NCI-H510A treated with DMSO at 0.1 percent for 48 hours (cell line): ENCODE measurements at places on chromosomes 4 and X.

GRCh38 chrX:105210258-105210657 lies 10.2 kb downstream of the TEX13A start:
- DNase-seq: no peak

DNA sequence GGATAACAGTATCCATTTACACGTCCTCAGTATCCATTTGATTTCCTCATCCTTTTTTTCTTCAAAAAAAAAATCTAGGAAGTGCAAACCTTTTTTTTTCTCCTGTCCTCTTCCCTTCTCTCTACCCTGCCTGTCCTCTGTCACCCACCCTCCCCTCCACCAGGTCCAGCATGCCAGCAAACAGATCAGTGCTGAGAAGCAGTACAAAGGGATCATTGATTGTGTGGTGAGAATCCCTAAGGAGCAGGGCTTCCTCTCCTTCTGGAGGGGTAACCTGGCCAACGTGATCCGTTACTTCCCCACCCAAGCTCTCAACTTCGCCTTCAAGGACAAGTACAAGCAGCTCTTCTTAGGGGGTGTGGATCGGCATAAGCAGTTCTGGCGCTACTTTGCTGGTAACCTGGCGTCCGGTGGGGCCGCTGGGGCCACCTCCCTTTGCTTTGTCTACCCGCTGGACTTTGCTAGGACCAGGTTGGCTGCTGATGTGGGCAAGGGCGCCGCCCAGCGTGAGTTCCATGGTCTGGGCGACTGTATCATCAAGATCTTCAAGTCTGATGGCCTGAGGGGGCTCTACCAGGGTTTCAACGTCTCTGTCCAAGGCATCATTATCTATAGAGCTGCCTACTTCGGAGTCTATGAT lies 1.7 kb downstream of the SLC25A4 start:
- no peak for DNase-seq

DNA sequence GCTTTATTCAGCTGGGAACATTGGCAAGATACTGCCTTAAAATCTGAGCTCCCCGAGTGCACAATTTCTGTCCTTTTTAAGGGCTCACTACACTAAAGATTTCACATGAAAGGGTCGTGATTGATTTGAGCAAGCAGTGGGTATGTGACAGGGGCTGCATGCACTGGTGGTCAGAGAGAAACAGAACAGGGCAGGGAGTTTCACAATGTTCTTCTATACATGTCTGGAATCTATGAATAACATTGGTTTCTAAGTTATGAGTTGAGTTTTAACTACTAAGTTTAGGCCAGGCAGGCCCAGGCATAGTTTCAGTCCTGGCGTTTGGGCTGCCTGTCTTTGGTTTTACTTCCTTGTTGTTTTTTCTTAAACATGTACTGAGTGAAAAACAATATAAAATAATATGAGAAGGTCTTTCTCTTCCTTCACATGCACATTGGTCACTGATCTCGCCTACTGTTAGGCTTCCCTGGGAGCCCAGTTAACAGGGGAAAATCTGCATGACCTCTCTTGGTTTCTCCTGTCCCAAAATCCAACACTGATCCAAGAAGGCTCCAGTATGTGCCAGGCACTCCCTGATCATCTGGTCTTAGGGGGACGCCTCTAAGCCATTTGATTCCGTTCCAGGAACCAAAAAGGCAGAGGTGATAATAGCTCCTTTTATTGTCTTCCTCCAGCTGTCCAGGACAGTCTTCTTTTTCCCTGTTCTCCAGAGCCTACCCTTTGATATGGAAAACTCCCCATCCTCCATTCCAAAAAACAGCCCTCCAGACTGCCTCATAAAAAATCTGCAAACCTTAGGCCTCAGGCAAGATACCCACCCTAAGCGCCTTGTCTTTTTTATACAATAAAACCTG lies at the start of gene UGT2B17:
UGT2B17 (minus strand) TSS at position 51 of the 854 bp plus-strand sequence. CDS start 7,838 bp downstream, outside the sequence.
- DNase-seq: no peak

GRCh38 chrX:24550166-24550565 lies 85.1 kb downstream of the PDK3 start:
- no peak for DNase-seq

DNA sequence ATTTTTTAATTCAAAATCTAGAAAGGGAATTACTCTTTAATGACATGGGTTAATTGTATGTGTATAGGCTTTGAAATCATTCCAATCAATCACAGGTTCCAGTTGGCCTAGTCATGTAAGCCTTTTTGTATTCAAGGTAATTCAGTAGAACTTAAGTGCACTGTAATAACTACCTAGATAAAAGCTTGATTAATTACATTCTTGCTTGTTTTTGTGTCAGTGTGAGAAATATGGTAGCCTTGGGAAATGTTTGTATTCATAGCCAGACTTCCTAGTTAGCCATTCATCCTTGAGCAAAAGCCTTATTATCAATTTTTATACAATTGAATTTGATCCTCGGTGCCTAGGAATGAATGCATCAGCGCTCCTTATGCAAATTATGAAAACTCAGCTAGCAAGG lies 33.5 kb downstream of the TKTL2 start:
- no peak for DNase-seq

- no peak for DNase-seq
Observed at GRCh38 chrX:121011254-121011653, 25.7 kb upstream of the CT47A1 start.

DNA sequence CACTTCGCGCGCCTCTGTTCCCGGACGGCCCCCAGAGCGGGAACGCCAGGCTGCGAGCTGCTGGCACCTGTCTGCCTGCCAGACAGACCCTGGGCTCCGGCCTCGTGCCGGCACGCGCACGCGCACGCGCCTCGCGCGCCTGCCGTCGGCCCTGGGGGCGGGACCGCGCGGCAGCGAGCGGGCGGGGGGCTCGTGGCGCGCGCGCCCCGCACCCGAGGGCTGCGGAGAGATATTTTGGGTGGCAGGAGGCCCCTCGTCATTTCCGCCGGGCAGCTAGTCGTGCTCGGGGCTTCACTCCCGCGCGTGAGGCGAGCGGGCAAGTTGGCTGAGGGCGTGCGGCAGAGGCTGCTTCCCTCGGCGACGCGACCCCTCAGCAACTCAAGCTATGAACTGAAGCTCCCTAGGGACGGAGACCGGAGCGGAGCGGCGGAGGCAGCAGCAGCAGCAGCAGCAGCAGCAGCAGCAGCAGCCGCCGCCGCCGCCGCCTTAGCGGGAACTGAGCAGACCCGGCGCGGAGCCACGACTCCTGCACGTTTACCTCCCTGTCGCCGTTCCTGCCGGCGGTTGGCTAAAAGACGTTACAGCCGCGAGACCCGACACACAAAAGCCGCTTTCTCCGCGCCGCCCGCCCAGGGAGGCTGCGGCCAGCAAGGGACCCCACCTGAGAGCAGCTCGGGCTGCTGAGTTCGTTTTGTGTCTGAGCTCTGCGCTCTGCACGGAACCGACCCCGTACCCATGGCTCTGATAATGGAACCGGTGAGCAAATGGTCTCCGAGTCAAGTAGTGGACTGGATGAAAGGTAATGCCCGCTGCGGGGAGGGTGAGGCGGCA lies at the start of gene CNKSR2:
CNKSR2 (plus strand) TSS at position 256 of the 831 bp plus-strand sequence; CDS start at position 736, 480 bp downstream.
- peak; percentile 16 for DNase-seq

- no peak for DNase-seq
Observed at GRCh38 chr4:6271701-6272465, 2.2 kb downstream of the WFS1 start.

GRCh38 chrX:18666614-18667013 lies 5.3 kb downstream of the RS1 start:
- DNase-seq: no peak

DNA sequence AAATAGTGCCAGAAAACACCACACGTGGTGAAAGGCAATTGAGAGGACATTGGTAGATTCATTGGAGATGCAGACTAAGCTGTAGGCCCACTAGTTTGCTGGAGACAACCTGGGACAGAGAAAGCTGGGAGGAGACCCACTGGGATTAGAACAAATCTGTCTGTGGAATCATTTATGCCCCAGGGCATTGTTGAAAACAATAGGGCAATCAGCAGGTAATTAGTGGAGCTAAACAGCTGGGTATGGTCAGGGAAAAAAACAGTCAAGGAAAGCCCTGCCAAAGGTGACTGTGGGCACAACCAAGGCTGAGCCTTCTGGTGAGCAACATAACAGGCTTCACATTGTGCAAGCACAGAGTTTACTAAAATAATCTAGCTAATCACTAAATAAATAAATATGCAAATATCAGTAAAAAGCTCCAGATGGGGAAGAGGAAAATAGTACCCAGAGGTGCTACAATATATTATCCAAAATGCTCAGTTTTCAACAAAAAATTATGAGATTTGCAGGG lies 9.0 kb downstream of the TCEAL3 start:
- no peak for DNase-seq

DNA sequence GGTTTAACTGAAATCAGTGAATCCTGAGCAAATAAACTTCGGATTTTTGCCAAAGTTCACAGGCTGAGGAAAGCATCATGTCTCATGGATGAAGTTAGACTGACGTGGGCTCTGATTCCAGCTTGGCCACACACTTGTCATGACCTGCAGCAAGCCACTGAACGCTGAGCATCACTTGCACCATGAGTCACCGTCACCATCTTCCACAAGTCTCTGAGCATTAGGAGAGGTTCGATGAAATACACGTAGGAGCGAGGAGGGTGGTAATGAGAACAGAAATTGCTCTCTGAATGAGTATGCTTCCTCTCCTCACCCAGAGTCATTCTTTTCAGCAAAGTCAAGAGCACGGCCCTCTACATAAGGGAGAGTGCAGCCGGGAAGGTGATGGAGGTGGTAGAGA lies 3.8 kb upstream of the TRIML2 start:
- DNase-seq: no peak
